ENCODE measurements at places on chromosomes 3 and 15. TPM values are rescaled to one million over a fixed set of nuclear protein-coding genes. Genes with fewer than 3 reads are reported as not detected.
A peak's percentile ranks its signal among the peaks of the same experiment; 100 is the strongest.

- no peak for DNase-seq
Measured at GRCh38 chr3:30753766-30754165, 140.7 kb downstream of the GADL1 start.

DUOXA2 gene
- 1.2 TPM for total RNA-seq

GRCh38 chr3:51888463-51889105 is 13.2 kb upstream of the IQCF5 start:
- no peak for DNase-seq

DNA sequence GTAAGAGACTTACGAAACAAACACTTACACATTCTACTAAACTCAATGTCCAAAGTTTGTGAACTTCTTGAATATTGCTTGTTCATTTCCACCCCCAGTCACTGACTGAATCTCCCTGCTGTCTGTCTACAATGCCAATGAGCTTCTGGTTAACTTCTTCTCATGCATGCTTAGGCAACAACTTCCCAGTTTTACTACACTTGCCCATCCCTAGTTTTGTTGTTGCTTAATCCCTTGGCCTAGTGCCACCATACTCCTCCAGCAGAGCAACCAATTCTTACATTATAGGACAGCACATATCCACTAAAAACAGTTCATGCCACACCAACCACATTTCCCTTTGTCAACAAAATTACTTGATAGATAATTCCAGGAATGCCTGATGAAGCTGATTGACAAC is 40.9 kb upstream of the CCR2 start:
- peak; percentile 5 for DNase-seq

- DNase-seq, result no peak
Measured at GRCh38 chr3:125382298-125382697, 7.2 kb upstream of the ZNF148 start.

DNA sequence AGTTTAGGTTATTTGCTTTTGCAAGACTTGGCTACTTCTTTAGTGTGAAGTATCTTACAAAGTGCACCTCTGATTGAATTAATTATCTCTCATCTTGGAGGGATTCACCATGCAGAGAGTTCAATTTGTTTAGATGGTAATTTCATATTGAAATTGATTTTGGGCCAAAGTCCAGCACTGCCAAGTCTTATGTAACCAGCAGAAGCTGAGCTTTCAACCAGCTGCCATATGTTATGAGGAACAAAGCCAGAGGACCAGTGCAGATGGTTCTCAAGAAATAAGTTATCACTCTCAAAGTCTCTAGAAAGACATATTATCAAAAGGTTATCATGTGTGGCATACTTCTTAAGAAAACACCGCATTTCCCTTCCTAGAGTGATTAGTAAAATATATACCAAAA is 29.0 kb downstream of the ABHD6 start:
- DNase-seq, result peak; percentile 70
